ENCODE measurements at places on chromosomes 6 and 20.

- DNase-seq, result no peak
Observed at GRCh38 chr6:41347378-41348050, 12.1 kb downstream of the NCR2 start.

DNA sequence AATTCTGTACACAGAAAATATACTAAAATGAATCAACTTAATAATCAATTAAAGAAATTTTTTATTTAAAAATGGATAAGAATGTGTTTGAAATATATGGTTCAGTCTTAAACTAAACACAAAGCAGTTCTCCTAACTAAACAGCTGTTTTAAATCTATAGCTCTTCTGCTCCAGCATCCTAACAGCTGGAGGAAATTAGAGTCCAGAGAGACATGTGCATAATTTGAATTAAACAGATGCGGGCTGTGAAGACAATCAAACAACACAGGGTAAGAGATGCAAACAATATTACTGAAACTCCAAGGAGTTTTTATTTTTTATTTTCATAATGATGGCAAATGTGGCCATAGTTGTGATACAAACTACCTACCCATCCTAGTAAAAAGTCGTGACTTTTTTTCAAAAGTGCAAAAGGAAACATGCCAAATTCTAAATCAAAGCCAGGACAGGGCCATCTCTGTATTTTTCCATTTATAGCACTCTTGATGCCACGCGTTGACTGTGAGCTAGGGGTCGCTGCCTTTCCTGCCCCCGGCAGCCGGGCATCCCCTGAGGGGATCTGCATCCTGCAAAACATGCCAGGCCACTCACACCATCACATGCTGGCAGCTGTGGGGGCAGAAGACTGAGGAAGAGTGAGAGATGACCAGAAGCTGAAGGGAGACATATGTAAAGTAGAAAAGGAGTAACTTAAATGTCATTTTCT lies 310.6 kb downstream of the PRKN start:
- DNase-seq, result no peak

DNA sequence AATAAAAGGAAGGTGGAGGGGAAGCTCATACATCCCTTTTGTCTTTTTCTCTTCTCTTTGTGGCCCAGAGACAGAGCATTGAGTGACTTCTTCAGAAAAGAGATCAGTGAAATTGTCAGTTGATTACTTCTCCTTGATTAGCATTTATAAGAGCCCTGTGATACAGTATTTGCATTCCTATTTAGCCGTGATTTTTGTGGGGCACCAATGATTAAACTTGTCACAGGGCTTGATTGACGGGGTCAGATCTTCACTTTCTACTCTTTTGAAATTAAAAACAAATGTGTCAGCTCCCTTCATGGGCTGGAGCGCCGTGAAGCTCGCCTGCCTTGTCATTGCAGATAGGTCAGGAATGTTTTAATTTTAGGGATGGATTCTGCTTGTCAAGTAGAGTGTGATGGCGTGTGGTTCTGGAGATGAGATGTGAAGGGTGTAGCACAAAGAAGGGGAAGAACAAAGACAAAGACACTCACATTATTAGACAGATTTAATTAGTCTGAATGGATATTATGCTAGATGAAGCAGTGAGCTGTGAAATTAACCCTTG lies 166.8 kb downstream of the ZNF217 start:
- no peak for DNase-seq

GRCh38 chr6:15827496-15828255 lies 164.8 kb upstream of the DTNBP1 start:
- no peak for DNase-seq

GRCh38 chr20:57212534-57213276 lies 53.7 kb downstream of the BMP7 start:
- DNase-seq, result peak; percentile 19

- DNase-seq, result no peak
Observed at GRCh38 chr6:157298216-157298724, 25.0 kb downstream of the TMEM242 start.

DNA sequence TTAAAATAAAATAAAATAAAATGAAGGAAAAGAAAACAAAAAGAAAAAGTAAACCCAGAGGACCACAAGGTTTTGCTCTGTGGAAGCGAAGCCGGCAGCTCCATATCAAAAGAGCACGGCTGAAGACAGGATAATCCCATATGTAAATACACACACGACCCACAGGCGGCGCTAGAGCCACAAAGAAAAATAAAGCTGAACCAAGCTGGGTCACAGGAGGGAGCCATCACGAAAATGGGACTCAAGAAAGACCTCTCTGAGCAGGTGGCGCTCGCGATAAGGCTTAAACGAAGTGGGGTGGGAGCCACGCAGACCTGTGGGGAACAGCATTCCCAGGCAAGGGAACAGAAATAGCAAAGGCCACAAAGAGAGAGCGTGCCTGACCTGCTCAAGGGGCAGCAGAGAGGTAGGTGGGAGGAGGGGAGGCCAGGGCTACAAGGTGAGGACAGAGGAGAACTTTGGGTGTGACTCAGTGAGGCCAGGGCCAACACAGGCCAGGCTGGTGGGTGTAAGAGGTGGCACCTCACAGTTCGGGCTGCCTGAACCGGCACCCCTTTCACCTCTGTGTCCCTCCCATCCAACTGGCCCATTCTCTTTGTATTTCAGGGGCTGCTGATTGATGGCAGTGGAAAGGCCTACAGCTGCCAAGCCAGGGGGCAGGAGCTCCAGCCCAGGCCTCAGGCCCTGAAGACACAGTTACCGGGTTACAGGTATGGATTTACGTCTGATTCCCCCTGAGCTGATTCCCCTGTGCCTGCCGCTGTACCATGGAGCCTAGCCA lies 26.0 kb downstream of the PTGIS start:
- no peak for DNase-seq

DNA sequence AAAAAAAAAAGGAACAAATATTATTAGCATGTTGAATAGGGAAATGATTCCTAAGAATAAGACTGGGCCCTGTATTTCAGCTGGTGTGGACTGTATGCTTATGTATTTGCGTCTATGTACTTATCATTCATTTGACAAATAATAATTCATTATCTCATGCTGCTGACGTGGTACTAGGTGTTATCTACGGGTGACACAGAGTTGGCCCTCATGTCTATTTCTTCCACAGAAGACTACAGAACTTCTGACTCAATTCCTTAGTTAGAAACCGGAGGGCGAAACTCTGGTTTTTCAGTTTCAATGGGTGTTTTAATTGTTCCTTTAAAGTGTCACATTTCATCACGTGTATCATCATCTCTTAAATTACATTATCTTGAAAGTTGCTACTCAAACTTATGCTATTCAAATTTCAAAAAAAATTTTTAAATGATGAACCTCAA lies 305.9 kb downstream of the CLIC5 start:
- DNase-seq, result no peak
